ENCODE measurements at places on chromosomes 11 and 22.

DNA sequence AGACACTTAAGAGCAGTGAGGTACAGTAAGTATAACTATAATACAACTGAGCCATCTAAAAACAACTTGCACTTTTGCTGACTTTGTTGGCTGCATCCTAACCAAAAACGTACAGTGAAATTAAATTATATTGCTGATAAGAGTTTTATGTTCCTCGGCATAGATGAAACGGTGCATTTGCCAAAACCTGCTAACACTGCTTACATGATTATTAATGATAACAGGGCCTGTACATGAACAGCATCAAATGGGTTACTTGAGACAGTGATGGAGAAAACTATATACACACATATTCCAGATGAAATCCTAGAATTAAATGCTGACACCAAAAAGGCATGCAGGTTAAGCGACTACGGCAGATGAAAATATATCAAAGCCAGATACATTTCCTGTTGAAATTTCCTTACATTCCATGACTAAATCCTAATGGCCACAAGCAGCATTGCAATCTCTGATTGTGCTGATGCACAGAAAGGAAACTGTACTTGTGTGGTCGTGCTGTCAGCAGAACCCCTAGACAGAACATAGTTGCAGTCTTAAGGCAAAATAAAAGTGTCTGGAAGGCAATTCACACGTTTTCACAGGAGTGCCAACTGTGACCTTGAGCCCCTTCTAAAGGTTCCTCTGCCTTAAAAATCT, 143.9 kb downstream of the CADM1 start:
- DNase-seq, result no peak

DNA sequence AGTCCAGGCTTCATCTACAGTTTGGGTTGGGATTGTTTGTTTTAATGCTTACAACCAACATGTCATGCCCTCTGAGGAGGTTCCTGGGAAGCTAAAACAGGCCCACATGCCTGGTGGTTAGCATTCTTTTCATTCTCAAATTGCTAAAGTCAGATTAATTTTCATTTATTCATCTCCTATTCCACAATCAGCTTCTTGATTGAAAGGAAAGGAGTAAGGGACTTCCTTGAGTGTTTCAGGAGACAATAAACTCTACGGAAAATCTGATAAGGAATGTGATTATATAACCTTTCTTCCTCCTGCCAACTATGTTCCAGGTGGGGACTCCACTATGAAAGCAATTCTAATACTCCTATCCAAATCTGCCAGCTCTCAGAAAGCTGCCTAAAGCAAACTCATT, 30.8 kb downstream of the MRTFA start:
- no peak for DNase-seq

- no peak for DNase-seq
Measured at GRCh38 chr11:70067036-70067435, 11.1 kb upstream of the ANO1 start.

DNA sequence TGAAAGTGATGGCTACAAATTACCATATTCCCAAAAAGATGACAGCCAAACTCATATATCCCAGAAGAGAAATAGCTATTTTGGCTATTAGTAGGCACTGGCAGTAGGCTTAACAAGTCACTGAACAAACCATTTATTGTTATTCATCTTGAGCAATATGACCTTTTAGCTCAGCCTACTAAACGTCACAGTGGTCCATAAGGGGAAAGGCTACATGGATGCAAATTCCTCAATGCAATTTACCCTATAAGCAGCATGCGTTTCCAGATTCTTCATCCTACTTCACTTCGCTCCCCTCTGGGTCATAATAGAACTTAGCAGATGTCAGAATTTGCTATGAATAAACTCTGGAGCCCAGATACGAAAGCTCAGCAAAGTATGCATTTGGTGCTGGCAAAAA, 114.0 kb downstream of the SIK3 start:
- DNase-seq, result no peak

DNA sequence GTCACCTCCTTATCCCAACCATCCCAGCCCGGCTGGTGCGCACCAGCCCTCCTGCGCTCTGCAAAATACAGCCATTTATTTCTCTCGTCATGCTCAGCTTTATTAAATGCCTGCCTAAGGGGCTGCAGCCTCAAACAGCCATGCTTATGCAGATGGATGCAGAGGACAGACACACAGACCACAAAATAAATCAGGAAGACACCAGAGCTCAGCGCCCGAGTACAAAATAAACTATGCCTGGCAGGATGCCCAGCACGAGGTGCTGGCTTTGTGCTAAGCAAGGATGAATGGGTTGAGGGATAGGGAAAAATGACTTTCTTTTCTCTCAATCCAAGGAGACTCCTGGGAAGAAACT, 70.5 kb downstream of the RPUSD4 start:
- DNase-seq, result peak; percentile 93

DNA sequence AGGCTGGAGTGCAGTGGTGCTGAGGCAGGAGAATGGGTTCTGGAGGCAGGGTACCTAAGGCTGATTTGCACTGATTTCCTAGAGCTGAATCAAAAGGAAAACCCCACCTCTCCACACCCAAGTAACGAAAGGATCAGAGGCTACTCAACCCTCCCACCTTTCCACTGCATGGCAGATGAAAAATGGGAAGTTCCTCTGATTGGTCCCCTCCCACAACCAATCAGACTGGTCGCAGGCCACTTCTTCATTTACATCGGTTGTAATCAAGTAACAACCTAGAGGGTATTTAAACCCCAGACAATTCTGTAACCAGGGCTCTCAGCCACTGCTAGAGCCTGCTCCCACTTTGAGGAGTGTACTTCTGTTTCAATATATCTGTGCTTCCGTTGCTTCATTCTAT, 18.6 kb upstream of the PARVB start:
- DNase-seq, result no peak

GRCh38 chr22:25775531-25775930, 33.5 kb downstream of the MYO18B start:
- no peak for DNase-seq

DNA sequence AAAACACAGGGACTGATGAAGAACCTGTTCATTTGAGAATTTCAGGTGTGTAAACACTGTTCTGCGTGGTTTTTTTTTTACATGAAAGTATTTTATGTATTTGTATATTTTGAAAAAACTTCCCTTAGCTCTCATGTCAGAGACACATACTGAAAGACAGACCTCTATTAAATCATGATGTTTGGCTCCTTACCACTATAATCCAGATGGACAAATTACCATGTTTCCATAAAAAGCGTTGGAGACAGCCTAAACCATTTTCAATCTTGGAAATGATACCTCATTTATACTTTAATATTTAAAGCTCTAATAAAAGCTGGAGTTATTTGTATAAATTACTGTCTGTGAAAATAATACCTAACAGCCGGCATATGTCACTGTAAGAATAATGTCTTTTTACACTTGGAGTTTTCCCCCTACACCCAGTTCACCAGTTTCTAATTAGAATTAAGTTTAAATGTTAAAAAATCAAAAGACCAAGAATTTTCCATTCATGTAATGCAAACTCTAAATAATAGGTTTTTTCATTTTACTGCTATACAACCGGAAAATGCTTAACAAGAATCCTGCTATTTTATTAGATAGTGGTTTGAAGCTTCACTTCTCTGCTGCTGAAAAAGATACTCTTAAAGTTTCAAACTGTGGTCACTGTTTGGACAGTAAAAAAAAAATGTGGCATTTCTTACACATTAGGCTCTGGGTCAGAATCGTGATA, 30.8 kb downstream of the APLP2 start:
- no peak for DNase-seq

- no peak for DNase-seq
Measured at GRCh38 chr22:38881464-38881871, 9.5 kb upstream of the CBX6 start.

GRCh38 chr11:128695539-128696221, 1.8 kb downstream of the FLI1 start:
- DNase-seq, result no peak

GRCh38 chr22:50732681-50733080, 5.3 kb upstream of the ACR start:
- no peak for DNase-seq

DNA sequence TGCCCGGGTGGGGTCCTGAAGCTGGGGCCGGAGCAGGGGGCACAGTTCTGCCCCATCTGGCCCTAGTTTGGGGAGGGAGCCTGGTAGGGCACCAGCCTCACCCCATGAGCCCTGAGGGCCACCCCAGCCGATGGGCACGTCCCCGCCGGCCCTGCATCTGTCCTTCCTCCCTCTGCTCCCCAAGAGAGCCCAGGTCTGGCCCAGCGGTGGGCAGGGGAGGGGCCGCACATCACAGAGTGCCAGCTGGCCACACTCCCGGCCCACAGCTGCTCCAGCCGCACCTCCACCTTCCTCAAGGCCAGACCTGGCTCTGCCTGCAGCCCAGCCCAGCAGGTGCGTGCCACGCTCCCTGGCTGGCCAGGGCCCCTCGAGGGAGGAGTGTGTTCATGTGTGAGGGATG, 21.6 kb downstream of the BRSK2 start:
- no peak for DNase-seq

DNA sequence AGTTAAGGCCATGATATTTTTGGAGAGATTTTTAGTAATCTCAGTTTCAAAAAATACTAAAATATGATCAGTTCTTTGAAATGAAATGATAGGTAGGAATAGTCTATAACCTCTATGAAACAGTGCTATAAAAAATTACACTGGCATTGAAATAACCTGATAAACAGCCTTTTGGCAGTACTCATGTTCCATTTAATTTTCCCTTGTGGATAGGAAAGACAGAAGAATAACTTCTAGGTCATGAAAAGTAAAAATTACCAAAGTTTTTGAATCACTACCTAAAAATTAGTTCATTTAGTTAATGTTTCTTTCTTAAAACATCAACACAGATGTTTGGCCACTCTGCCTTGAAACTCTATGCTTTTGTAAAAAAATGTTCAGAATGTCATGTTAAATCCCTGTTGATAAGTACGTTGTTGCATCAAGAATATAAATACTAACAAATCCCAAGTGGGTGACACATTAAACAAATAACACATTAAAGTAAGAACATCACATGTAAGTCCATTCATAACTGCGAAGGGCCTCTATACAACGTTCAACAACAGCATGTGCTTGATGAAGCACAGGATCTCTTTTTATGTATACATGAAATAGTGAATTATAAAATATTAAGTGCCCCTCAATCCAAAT, 290.2 kb downstream of the SWAP70 start:
- no peak for DNase-seq

DNA sequence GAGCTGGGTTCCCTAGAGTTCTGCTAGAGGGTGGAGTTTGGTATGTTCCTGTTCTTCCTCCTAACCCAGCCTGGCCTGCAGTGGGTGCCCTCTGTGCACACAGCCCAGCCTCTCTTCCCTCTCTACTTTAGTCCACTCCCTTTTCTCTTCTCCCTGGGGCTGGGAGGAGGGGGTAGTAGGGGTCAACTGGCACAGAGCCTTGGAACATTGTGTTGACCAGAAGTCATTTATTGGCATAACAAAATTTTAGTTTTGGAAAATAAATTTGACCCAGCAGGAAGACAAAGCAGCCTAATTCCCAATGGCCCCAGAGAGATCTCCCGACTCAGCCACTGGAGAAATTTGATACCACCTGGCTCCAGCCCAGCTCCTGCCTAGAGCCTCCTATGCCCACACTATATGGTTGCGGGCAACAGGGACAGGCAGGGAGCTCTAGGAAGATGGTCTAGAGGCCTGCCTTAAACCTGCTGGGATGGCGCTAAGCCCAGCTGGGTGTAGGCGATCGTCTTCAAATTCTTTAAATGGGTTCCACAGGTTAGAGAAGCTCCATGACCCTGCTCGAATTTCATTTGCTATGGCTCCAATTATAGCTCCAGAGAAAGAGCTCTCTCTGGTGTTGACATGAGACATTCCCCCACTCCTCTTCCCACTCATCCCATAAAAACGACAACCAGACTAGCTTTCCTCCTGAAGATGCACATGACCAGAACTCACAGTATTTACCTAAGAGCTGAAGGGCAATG, 9.9 kb downstream of the PCSK7 start:
- DNase-seq, result no peak

DNA sequence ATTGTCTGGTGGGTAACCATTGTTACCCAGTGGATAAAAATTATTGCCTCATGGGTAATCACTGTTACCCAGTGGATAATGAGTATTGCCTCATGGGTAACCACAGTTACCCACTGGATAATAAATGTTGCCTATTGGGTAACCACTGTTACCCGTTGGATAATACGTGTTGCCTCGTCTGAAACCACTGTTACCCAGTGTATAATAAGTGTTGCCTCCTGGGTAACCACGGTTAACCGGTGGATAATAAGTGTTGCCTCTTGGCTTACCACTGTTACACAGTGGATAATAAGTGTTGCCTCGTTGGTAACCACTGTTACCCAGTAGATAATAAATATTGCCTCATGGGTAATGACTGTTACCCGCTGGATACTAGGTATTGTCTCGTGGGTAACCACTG, 20.9 kb upstream of the NXPE4 start:
- DNase-seq, result no peak

GRCh38 chr22:30246814-30247376, 336 bp upstream of the LIF start:
- no peak for DNase-seq

DNA sequence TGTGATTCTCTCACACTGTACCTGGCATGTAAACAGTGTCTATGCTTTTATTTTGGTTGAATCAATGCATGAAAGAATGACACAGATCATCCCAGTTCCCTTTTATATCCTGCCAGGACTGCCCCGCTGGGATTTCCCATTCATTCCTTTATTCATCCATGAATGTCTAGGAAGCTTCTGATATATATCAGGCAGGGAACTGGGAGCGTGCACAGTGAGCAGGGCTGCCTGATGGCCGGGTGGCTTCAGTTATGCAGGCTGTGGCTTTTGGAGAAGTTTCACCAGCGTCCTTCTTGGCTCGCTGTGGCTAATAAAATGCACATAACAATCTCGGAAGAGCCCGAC, 789.0 kb downstream of the TBC1D22A start:
- no peak for DNase-seq

All from SK-N-MC (cell line).